NCI-H446 (cell line): ENCODE measurements at places on chromosomes 11 and 22.

DNA sequence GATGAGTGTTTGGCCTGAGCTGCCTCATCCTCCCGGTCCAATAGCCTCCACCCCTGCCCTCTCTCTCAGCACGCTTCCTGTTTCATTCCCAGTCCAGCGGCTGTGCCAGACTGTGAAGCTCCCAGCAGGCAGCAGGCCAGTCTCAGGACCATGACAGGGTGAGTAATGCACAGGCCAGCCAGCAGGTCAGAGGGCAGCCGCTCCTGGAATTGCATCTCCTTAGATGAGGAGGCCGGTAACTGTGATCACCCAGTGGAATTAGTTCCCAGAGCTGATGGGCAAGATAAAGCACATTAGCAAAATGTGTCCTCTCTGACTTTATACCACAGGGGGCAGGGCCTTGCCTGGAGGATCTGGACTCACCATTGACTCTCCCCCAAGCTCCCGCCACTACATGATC lies 251.2 kb downstream of the ETS1 start:
- no peak for DNase-seq

GRCh38 chr11:77813256-77813655 lies 7.3 kb downstream of the RSF1 start:
- DNase-seq = no peak

DNA sequence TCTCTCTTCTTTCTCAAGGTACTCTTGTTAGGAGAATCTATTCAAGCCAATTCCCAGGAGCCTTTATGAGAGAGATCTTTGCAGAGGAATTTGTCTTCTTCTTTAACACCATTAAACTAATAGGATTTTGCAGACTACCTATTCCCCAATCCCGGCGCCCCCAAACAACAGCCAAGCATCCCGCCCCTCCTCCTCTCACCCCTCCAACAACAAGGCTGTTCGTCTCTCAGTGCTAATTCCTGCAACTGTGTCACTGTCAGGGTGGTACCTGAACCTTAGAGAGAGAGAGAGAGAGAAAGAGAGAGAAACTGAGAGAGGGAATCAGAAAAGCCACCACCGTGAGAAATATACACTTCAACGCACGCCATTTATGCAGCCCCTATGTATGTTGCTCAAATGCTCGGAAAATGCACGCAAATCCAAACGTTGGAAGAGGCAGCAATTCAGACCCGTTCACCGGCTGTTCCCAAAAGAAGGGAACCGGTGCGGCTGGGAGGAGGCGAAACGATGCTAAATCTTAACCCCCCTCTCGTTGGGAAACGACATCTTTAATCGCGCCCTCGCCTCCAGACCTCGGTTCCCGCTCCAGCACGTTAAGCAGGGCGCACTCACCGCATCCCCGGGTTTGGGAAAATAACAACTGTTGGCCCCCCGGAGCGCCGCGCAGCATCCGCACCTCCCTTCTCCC lies 961 bp downstream of the KCNA4 start:
- DNase-seq = no peak

DNA sequence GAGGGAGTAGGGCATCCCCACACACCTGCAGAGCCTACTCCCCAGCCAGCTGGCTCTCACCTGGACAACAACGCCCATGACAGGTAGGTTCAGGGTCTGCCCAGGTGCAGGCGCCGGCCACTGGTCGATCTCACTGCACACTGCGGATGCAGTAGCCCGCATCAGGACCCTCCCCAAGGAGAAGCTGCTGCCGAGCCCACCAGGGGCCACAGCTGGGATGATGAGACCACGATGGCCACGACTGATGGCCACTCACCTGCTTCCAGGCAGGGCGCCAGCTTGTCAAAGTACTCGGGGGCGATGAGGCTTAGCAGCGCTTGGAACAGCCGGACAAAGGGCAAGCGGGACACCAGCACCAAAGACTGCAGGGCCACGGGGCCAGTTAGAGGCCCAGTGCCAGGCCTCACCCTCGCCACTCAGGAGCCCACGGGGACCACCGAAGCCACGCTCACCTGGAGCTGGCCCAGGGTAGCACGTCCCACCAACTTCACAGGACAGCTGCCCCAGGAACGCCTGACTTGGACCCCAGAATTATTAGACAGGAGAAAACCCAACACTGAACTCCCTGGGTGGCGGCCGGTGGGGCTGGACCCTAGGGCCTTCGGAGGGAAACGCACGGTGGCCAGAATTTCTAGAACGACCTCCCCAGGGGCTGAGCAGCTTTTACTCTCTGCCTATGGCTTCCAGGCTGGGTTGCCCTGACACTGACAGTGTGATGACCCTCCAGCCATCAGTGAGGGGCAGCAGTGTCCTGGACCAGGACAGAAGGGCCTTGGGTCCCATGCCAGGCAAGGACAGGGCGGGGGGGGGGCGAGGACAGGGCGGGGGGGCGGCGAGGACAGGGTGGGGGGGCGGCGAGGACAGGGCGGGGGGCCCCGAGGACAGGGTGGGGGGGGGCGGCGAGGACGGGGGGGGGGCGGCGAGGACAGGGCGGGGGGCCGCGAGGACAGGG lies 8.9 kb upstream of the PLXNB2 start:
- no peak for DNase-seq

DNA sequence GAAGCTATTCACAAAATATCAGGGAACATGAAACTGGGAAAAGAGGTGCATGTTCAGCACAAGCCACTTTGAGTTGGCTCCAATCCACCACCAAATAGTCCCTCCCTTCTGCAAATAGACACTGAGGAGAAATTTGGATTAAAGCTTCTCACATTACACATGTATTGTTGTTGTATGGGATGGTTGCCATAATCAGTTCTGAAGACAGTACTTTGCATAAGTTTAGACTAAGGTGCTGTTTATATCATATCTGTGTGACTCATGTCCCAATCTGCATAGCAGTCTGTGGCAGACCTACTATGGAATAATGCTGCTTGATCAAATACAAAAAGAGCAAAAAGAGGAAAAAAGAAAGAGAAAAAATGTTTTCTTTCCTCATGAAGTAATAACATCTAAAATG lies 376.7 kb upstream of the DDI1 start:
- DNase-seq = no peak

DNA sequence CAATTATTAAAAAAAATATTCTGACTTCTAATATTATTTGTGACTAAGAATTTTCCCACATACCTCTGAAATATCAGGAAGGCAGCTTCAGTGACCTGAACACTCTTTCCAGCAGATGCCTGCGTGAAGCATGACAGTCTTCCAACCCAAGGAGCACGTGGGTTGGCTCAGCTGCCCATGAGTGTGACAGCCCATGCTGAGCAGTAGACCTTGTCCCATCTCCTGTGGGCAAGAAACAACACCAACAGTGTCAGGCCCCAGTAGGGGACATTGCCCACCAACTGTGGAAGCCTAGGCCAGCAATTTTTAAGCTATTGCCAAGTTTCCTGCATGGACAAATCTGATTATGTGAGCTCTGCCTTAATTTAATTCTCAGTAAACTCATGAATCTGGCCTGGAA lies 66.4 kb upstream of the OLFML1 start:
- DNase-seq = no peak

GRCh38 chr22:31211482-31211861 lies 626 bp upstream of the LIMK2 start:
- no peak for DNase-seq

GRCh38 chr11:34397811-34398210 lies 40.0 kb upstream of the ABTB2 start:
- DNase-seq = no peak

DNA sequence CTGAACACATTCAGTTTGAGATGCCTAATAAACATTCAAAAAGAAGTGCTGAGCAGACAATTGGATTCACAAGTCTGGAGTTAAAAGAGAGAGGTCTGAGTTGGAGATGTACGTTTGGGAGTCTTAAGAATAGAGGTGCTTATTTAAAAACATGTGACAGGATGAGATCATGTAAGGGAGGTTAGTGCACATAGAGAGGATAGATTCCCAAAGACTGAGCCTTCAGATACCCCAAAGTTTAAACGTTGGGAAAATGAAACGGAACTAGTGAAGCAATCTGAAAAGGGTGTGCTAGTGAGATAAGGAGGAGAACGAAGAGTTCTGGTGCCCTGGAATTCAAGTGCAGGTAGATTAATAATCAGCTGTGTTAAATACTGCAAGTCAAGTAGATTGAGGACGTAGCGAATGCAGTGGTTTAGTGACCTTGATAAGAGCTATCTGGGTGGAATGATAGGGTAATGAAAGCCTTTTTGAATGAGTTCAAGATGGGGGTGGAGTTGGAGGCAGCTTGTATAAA lies 63.7 kb downstream of the HIPK3 start:
- DNase-seq = no peak

DNA sequence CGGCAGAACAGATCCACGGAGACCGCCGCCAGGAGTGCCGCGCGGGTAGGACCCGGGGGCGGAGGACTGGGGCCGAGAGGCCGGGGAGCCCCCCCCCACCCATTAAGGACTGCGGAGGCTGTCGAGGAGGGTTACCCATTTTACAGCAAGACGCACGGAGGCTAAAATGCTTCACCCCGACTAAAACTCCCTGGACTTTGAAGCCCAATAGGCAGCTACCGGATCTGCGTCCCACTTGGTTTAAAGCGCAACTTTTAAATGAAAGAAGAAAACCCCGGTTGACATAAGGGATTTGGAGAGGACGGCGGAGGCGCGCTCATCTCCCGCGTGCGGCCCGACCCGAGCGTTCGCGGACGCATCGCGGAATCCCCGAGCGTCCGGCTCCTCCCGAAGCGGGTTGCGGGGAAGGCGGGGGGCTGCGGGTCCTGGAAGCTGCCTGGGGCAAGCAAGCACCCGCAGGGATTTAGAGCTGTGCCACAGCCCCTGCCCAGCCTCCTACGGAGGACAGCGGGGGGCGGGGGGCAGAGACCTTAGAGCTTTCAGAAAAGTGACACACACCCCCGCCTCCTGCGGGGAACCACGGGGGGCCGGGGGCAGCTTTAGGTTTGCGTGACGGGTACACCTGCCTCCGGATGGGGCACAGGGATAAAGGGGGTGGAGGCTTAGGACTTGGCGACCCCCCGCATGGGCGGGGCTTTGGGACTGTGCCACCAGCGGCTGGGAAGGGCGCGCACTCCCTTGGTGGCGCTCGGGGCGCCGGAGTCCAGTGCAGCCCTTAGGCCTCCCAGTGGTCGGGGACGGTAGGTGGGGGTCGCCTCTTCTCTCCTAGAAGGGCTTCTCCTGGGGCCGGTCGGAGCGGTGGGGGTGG lies 760 bp upstream of the CELSR1 start:
- no peak for DNase-seq

DNA sequence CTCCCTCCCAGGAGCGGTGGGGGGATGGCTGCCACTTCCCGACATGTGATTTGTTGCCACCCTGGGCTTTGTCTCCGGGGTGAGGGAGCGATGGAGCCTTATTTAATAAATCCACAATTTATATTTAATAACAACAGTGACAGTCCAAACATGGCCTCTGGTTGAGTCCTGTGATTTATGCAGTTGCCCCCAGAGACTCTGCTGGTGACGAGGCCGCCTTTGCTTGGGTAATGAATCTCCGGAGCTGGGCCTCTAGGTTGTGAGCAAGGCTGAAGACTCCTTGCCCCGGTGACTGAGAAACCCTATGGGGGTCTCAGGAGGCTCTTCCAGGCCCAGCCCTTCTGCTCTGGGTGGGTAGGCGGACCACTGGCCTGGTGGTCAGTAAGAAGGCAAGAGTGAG lies 16.7 kb downstream of the MPPED1 start:
- no peak for DNase-seq

DNA sequence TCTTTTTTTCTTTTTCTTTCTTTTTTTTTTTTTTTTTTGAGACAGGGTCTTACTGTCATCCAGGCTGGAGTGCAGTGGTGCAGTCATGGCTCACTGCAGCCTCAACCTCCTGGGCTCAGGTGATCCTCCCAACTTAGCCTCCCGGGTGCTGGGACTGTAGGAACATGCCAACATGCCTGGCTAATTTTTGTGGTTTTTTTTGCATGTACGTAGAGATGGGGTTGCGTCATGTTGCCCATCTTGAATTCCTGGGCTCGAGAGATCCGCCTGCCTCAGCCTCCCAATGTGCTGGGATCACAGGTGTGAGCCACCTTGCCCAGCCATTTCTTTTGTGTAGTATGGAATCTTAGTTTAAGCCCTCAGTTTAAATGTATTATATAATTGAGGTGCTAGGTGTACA lies 20.4 kb downstream of the MTMR3 start:
- DNase-seq = no peak

DNA sequence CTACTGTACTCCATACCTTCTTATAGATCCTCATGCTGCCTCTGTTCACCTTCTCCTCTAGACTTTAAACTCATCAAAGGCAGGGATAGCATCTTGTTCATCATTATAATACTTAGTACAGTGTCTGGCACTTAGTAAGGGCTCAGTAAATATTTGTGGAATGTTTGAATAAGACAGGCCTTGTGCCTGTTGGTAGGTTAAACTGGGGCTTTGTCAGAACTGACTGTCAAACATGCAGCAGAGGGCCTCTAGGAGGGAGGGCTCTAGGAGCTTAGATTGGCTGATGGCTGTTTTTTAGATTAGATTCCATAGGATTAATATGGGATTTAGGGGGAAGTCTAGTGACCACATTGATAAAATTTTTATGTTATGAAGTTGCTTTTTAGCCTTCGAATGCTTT lies 70.8 kb downstream of the RNF169 start:
- DNase-seq = no peak

GRCh38 chr11:91997226-91997625 lies 227.4 kb upstream of the FAT3 start:
- DNase-seq = no peak

DNA sequence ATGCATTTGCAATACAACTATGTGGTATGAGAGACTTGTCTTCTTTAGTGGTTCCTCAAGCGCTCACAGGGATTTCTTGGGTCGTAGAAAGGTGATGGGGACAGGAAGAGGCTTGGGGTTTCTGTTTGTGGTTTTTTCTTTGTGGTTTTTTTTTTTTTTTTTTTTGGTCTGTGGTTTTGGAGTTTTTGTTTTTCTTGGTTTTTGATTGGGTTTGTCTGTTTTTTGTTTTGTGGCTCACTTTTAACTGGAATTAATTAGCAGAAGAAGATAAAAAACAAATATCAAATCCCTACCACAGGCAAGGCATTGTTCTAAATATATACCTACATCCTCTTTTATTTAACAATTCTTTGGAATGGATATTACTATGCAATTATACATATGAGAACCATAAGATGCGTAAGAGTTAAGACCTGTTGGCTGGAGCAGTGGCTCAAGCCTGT lies 5.5 kb downstream of the TTC28 start:
- no peak for DNase-seq

DNA sequence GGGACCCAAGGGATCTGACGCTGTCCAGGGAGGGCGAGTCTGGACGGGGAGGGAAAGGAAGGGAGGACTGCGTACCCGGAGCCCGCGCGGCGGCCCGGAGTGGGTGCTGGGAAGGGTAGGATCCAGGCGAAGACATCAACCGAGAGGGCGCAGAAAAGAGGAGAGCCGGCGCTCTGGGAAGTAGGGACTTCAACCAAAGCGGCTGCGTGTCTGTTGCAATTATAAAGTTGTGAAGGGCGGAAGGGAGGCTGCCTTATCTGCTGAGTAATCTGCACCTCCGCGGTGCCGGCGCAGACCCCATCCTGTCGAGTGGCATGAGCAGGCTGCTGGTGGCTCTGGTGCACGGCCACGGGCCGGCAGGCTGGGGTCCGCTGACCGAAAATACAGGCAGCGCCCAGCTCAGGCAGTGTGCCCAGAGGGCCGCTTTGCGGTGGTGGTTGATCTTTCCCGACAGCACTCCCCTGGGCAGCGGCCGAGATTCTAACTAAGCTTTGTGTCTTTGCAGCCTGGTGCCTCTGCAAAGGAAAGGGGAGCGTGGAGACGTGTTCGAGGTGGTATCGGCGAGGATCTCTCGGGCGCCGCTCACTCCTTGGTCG lies 978 bp downstream of the C11orf87 start:
- DNase-seq = no peak
